ENCODE measurements at places on chromosomes 2 and 18. TPM values are rescaled to one million over a fixed set of nuclear protein-coding genes. Genes with fewer than 3 reads are reported as not detected.

ALPP gene
- not detected for total RNA-seq

ACTG2 gene
- 61.7 TPM for total RNA-seq

PXDN gene
- 471 TPM for total RNA-seq

RBFA gene
- total RNA-seq: 35.9 TPM

LYPD6B gene
- 12.5 TPM for total RNA-seq

ZNF521 gene
- 41.8 TPM for total RNA-seq

IRS1 gene
- 37.8 TPM for total RNA-seq

EGR4 gene
- not detected for total RNA-seq

BABAM2 gene
- total RNA-seq: 26.3 TPM

ABCA12 gene
- not detected for total RNA-seq

HOXD8 gene
- 6.3 TPM for total RNA-seq

NEU2 gene
- not detected for total RNA-seq

CACNB4 gene
- total RNA-seq: under 0.01 TPM

FAM237A gene
- total RNA-seq: not detected

GALR1 gene
- not detected for total RNA-seq

FBLN7 gene
- 0.66 TPM for total RNA-seq

DYNAP gene
- total RNA-seq: not detected

Data from placental pericyte (primary cell).